SK-N-SH (cell line): ENCODE measurements at places on chromosomes 5 and 9. TPM values are rescaled to one million over a fixed set of nuclear protein-coding genes. Genes with fewer than 3 reads are reported as not detected.

GRCh38 chr9:28866951-28867350 is 1293.7 kb upstream of the C9orf72 start:
- peaks cover 25% of the 10 kb centered on the region; the same call in 1 of the 2 replicates for H3K4me1 ChIP-seq
- H3K4me3 ChIP-seq = no peak overlapping the region
- no peak for DNase-seq
- 0 out of 2 replicates have a peak overlapping the region, but pooled peaks have one; percentile 4 for H3K27ac ChIP-seq
- no peaks in the 10 kb centered on the region for H3K27me3 ChIP-seq

PDCD1LG2 gene
- 11.1 and 19.4 TPM in 2 replicates for polyA plus RNA-seq

- H3K4me3 ChIP-seq = no peak overlapping the region
- H3K27me3 ChIP-seq = no peaks in the 10 kb centered on the region
- no peaks in the 10 kb centered on the region for H3K4me1 ChIP-seq
Measured at GRCh38 chr9:117491491-117491890, 76.6 kb upstream of the ASTN2 start.

DNA sequence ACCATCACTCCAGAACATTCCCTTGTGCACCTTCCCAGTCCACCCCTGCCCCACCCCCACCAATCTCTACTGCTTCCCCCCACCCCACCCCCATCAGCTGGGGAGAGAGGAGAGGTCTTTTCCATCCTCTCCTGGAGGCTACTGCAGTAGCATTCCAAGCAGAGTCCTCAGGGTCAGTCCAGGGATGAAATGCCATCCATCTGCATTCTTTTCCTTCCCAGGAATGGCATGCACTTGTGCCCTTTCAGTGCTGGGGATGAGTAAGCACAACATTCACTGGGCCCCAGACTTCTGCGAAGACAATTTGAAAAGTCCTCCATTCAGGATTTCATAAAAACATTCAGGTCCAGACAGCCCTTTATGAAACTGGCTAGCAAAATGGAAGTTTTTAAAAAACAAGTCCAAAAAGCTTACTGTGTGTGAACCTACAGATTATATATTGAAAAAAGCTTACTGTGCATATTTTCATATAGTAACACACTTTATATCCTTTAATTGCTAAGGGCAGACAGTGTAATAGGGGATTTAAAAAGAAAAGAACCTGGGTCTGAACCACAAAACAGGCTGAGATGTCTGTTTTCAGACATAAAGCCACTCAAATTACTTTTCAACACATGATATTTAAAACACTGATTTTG is 50.0 kb upstream of the GOLPH3 start:
- no peaks in the 10 kb centered on the region for H3K27me3 ChIP-seq
- DNase-seq = no peak
- H3K4me3 ChIP-seq = no peak overlapping the region
- H3K4me1 ChIP-seq = peaks cover 2% of the 10 kb centered on the region; the same call in 1 of the 2 replicates

- no peaks in the 10 kb centered on the region for H3K36me3 ChIP-seq
- DNase-seq = no peak
Measured at GRCh38 chr5:120748474-120748873, 284.4 kb downstream of the PRR16 start.

DNA sequence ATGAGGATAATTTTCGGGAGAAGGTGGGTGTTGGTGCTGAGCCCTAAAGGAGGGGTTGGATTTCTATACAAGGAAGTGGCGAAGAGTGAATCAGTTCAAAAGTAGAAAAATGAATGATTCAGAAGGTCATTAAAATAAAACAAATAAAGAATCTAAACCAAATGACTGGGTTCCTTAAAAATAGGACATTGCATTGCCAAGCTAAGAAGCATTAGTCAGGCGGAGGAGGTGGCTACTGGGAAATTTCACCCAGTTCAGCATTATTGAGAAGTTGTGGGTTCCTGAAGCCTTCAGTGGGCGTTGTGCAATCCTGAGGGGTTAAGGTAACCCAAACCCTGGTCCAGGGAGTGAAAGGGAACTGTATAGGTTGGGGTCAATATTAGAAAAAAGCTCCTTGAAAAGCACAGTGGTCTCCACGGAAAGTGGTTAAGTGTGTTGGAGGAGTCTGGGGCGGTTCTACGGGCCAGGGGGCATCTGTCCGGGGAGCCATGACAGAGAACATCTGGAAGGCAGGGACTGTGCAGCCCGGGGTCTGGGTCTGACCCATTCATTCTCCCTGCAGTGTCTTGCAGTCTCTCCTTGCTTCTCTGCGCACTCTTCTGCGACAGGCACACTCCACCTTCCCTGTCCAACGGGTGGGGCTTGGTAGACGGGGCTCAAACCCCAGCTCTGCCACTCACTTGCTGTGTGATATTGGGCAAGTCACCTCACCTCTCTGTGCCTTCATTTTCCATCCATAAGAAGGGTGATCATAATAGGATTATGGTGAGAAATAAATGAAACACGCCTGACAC is 27.6 kb upstream of the DUSP1 start:
- DNase-seq = no peak
- no peaks in the 10 kb centered on the region for H3K27me3 ChIP-seq
- H3K36me3 ChIP-seq = no peaks in the 10 kb centered on the region

- H3K4me3 ChIP-seq = no peak overlapping the region
- peaks cover 18% of the 10 kb centered on the region for H3K36me3 ChIP-seq
- peak overlapping the region; percentile 96 for H3K27ac ChIP-seq
- H3K4me1 ChIP-seq = peaks cover 15% of the 10 kb centered on the region; the same call in 1 of the 2 replicates
- DNase-seq = no peak
Measured at GRCh38 chr9:37953775-37954437, 50.0 kb upstream of the SLC25A51 start.
